ENCODE measurements at places on chromosomes 16 and 17. TPM values are rescaled to one million over a fixed set of nuclear protein-coding genes. Genes with fewer than 3 reads are reported as not detected.

FOXN1 gene
- total RNA-seq = not detected

TK1 gene
- total RNA-seq = 10.8 TPM

PTX4 gene
- total RNA-seq = 0.23 TPM

GPR142 gene
- 3.1 TPM for total RNA-seq

NLRP1 gene
- total RNA-seq = 111 TPM

MGAT5B gene
- 0.26 TPM for total RNA-seq

INCA1 gene
- 1.6 TPM for total RNA-seq

ZNF785 gene
- total RNA-seq = 19.0 TPM

FZD2 gene
- 1.2 TPM for total RNA-seq

HYDIN gene
- 1.3 TPM for total RNA-seq

CHST4 gene
- not detected for total RNA-seq

SPN gene
- 32.6 TPM for total RNA-seq

MYH2 gene
- not detected for total RNA-seq

DPEP2 gene
- total RNA-seq = 18.6 TPM

PRR35 gene
- total RNA-seq = not detected

GHDC gene
- total RNA-seq = 29.4 TPM

- DNase-seq = no peak
- no peak overlapping the region for H3K27ac ChIP-seq
- no peaks in the 10 kb centered on the region for H3K36me3 ChIP-seq
- no peaks in the 10 kb centered on the region for H3K4me1 ChIP-seq
- H3K4me3 ChIP-seq = no peak overlapping the region
Observed at GRCh38 chr16:10708969-10709368, 14.2 kb upstream of the TEKT5 start.

- H3K4me1 ChIP-seq = peaks cover 53% of the 10 kb centered on the region
- H3K4me3 ChIP-seq = no peak overlapping the region
- H3K36me3 ChIP-seq = peaks cover 17% of the 10 kb centered on the region
- no peak for DNase-seq
- no peaks in the 10 kb centered on the region for H3K27me3 ChIP-seq
Observed at GRCh38 chr17:7486181-7486580, 2.0 kb downstream of the POLR2A start.

DNA sequence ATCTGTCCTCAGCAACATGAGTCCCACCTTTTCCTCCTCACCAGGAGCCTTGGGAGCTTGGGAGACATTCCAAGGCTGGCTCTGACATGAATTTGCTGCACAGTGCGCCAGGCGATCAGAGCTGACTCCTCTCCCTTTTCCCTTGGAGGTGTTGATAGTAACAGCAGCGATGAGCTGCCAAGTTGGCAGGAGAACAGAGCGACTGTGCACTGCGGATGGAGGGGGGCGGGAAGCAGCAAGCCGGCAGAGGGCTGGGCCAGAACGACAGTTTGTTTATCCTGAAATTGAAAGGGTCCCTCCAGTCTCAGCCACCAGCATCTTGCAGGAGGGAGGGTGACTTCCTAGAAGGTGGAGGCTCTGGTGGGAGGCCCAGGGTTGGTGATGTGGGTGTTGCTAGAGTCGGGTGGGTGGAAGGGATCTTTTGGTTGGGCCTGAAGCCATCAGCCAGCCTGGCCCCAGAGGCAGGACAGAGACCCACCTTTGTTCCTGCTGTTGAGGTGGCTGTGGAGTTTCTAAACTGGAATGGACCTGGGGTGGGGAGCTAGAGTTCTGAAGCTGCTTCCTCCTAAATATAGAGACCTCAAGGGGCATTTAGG is 22.5 kb upstream of the DYNLL2 start:
- no peaks in the 10 kb centered on the region for H3K36me3 ChIP-seq
- H3K27ac ChIP-seq = no peak overlapping the region
- DNase-seq = peak; percentile 61
- H3K27me3 ChIP-seq = no peaks in the 10 kb centered on the region

DNA sequence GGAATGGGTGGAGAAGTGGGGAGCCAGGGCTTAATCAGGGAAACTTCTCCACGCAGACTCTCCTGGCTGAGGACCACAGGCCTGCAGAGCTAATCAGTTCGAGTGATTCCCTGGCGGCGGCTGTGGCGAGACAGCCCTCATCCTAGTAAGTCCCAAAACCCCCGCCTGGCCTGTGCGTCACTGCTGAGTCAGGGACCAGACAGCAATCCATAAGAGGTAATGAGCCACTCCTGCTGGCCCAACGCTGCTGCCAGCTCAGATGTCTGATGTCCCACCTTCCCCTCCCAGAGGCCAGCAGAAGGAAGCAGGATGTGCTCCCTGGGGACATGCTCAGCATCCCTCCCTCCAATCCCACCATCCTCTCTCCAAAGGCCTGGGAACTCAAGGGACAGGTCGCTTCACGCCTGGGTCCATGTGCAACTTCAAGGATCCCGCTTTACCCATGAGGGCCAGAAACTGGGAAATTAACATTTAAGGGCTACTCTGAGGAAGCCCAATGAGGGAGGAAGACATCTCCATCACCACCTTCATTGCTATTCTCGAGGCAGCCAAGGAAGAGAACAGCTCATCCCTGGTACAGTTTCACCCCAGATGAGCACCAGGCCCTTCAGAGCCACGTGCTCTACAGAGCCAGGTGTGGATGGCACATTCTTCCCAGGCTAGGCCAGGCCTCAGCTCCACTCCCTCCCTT is 7.9 kb downstream of the ACLY start:
- H3K27ac ChIP-seq = no peak overlapping the region
- H3K36me3 ChIP-seq = peaks cover 86% of the 10 kb centered on the region
- no peak overlapping the region for H3K4me3 ChIP-seq
- H3K4me1 ChIP-seq = peaks cover 28% of the 10 kb centered on the region
- no peak for DNase-seq
- H3K27me3 ChIP-seq = no peaks in the 10 kb centered on the region

DNA sequence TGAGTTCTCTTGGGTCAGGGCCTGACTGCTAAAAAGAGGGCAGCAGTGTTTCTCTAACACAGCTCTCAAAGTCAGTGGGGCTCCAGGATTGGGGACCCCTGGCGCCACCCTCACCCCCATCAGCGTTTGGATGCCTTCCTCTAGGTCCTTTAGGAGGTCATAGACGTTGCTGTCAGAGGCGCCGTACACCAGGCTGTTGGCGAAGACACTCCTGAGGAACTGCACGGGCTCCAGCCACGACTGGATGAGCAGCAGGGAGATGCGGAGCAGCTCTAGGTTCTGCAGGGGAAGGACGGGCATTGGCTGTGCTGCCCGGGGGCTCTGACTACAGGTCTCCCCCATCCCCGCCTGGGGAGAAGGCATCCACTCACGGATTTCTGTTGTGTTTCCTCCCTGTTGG is 993 bp downstream of the GH1 start:
- no peak for DNase-seq
- peaks cover 13% of the 10 kb centered on the region for H3K4me1 ChIP-seq
- no peak overlapping the region for H3K27ac ChIP-seq
- no peak overlapping the region for H3K4me3 ChIP-seq
- no peaks in the 10 kb centered on the region for H3K27me3 ChIP-seq

GRCh38 chr17:40317880-40318829 is 9.2 kb downstream of the RARA start:
- H3K27me3 ChIP-seq = no peaks in the 10 kb centered on the region
- peak; percentile 99 for DNase-seq
- H3K36me3 ChIP-seq = no peaks in the 10 kb centered on the region

GRCh38 chr17:50020841-50021599 is 26.0 kb upstream of the DLX3 start:
- H3K4me3 ChIP-seq = no peak overlapping the region
- no peak for DNase-seq
- no peaks in the 10 kb centered on the region for H3K36me3 ChIP-seq

- H3K4me3 ChIP-seq = no peak overlapping the region
- no peak for DNase-seq
- H3K27me3 ChIP-seq = no peaks in the 10 kb centered on the region
- no peaks in the 10 kb centered on the region for H3K36me3 ChIP-seq
- H3K27ac ChIP-seq = peak overlapping the region; percentile 51
- H3K4me1 ChIP-seq = peaks cover 20% of the 10 kb centered on the region
Observed at GRCh38 chr17:9432134-9432885, 143.3 kb downstream of the STX8 start.

DNA sequence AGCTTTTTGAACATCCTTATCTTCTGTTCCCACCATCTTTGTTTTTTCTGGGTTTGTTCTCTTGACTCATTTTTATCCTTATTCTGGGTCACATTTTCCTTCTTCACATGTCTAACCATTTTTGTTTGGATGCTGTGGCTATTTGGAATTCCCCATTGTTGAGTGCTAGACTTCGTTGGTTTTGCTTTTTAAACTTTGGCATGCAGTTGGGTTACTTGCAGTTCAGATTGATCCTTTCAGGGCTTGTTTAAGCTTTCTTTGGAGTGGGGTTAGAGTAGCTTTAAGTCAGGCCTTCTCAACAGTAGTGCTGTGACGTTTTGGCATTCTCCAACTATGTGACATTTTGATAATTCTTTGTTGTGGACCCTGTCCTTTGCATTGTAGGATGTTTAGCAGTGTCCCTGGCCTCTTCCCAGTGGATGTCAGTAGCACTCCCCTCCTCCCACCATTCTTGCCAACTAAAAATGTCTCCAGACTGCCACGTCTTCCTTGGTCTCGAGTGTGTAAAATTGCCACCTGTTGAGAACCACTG is 21.1 kb downstream of the PRMT7 start:
- H3K36me3 ChIP-seq = peaks cover 4% of the 10 kb centered on the region
- no peak overlapping the region for H3K4me3 ChIP-seq
- no peaks in the 10 kb centered on the region for H3K27me3 ChIP-seq
- peak overlapping the region; percentile 55 for H3K27ac ChIP-seq

DNA sequence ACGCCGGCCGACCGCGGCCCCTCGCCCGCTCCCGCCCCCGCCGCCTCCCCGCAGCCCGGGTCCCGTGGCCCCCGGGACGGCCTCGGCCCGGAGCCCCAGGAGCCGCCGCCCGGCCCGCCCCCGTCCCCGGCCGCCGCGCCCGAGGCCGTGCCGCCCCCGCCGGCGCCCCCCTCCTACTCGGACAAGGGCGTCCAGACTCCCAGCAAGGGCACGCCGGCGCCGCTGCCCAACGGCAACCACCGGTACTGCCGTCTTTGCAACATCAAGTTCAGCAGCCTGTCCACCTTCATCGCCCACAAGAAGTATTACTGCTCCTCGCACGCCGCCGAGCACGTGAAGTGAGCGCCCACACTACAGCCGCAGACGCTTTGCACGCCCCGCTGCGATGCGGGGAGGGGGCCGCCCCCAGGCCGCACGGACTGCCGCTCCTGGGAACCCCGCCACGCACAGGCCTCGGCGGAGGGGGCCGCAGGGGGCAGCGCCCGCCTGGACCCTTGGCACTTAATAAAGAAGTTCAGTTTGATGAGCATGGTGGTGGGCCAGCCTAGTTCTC is 35.5 kb upstream of the ZC3H18 start:
- peak overlapping the region; percentile 61 for H3K4me3 ChIP-seq
- peaks cover 47% of the 10 kb centered on the region for H3K4me1 ChIP-seq
- DNase-seq = peak; percentile 90
- peaks cover 6% of the 10 kb centered on the region for H3K36me3 ChIP-seq
- peak overlapping the region; percentile 83 for H3K27ac ChIP-seq
- no peaks in the 10 kb centered on the region for H3K27me3 ChIP-seq

GRCh38 chr16:85554889-85555718 is 58.0 kb upstream of the GSE1 start:
- H3K27ac ChIP-seq = peak overlapping the region; percentile 91
- peaks cover 34% of the 10 kb centered on the region for H3K4me1 ChIP-seq
- no peaks in the 10 kb centered on the region for H3K36me3 ChIP-seq

GRCh38 chr16:9523994-9524393 is 432.6 kb downstream of the HAPSTR1 start:
- no peaks in the 10 kb centered on the region for H3K36me3 ChIP-seq
- H3K4me1 ChIP-seq = no peaks in the 10 kb centered on the region
- H3K27me3 ChIP-seq = no peaks in the 10 kb centered on the region

- peaks cover 40% of the 10 kb centered on the region for H3K4me1 ChIP-seq
- no peak overlapping the region for H3K4me3 ChIP-seq
- peak; percentile 54 for DNase-seq
- H3K27me3 ChIP-seq = peaks cover 21% of the 10 kb centered on the region
- H3K36me3 ChIP-seq = no peaks in the 10 kb centered on the region
Observed at GRCh38 chr17:15947271-15947670, 2.3 kb downstream of the ADORA2B start.

DNA sequence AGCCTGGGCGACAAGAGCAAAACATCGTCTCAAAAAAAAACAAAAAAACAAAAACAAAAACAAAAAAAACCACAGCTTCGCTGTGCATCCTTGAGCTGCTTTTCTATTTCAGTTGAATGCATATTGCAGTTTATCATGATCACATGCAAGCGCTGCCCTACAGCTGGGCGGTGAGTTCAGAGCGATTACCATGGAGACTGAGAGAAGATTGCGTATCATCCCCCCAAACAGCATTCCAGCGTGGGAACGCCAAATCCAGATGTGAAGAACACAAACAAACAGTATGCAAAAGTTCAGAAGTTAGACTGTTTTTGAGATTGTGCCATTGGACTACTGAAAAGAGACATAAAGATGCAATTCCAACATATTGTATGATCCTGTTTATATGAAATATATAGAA is 15.1 kb upstream of the SLC52A1 start:
- no peaks in the 10 kb centered on the region for H3K36me3 ChIP-seq
- no peak overlapping the region for H3K4me3 ChIP-seq
- no peak for DNase-seq
- peak overlapping the region; percentile 90 for H3K27ac ChIP-seq
- H3K27me3 ChIP-seq = no peaks in the 10 kb centered on the region

- peak overlapping the region; percentile 50 for H3K27ac ChIP-seq
- H3K4me3 ChIP-seq = no peak overlapping the region
- no peak for DNase-seq
- peaks cover 61% of the 10 kb centered on the region for H3K36me3 ChIP-seq
- peaks cover 39% of the 10 kb centered on the region for H3K4me1 ChIP-seq
- no peaks in the 10 kb centered on the region for H3K27me3 ChIP-seq
Observed at GRCh38 chr17:59767176-59767575, 59.7 kb downstream of the VMP1 start.

- no peaks in the 10 kb centered on the region for H3K27me3 ChIP-seq
- no peak overlapping the region for H3K4me3 ChIP-seq
- no peak overlapping the region for H3K27ac ChIP-seq
Observed at GRCh38 chr17:35164716-35165115, 17.1 kb downstream of the UNC45B start.

GRCh38 chr17:57278740-57279387 is 22.5 kb downstream of the MSI2 start:
- DNase-seq = no peak
- H3K27me3 ChIP-seq = no peaks in the 10 kb centered on the region
- H3K4me1 ChIP-seq = peaks cover 5% of the 10 kb centered on the region
- peaks cover 3% of the 10 kb centered on the region for H3K36me3 ChIP-seq
- H3K27ac ChIP-seq = no peak overlapping the region

GRCh38 chr16:31456988-31457360 is 2.3 kb upstream of the ARMC5 start:
- H3K4me3 ChIP-seq = no peak overlapping the region
- H3K27ac ChIP-seq = no peak overlapping the region

DNA sequence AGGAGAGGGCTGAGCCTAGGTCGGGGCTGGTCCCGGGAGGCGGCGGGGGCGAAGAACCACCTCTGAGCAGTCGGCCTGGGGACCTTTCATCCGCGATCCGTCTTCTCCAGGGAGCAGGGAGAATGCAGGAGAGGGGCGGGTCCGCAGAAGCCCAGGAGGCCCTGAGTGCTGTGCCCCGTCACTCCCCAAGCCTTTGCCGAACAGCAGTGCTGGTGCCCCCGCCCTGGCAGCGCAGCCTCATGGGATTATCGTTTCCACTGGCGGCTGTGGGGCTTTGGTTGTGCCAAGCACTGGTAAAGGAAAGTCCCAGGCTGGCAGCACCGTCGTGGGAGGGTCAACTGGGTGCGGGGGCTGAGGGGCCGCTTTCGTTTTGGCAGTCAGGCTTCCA is 631 bp downstream of the TBL3 start:
- H3K27ac ChIP-seq = peak overlapping the region; percentile 95
- H3K4me3 ChIP-seq = peak overlapping the region; percentile 94
- peaks cover 40% of the 10 kb centered on the region for H3K27me3 ChIP-seq

All from spleen (tissue), 13 donors.